Activated T-helper 1 cell treated with anti-CD3 and anti-CD28 coated beads, Interleukin-2, amount 50 U/mL, for 16 hours (primary cell): ENCODE measurements at places on chromosomes 4 and X.

GRCh38 chr4:171812665-171813525, at the start of gene GALNTL6:
TSS of gene GALNTL6 (plus strand) at chr4:171813404.
- DNase-seq = no peak

DNA sequence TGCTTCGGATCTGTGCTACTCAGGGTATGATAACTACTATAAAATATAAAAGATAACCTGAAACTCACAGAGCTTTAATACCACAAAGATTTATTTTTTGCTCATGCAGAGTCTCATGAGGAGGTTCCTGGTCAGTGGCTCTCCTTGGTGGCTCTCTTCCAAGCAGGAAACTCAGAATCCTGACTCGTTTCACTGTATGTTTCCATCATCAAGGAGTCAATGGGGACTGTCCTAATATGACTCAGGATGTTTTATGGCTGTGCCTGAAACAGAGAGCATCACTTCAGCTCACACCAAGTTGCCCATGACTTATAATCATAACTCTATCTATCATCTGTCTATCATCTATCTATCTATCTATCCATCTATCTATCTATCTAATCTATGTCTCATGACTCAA, 620.8 kb upstream of the NR3C2 start:
- DNase-seq = no peak

DNA sequence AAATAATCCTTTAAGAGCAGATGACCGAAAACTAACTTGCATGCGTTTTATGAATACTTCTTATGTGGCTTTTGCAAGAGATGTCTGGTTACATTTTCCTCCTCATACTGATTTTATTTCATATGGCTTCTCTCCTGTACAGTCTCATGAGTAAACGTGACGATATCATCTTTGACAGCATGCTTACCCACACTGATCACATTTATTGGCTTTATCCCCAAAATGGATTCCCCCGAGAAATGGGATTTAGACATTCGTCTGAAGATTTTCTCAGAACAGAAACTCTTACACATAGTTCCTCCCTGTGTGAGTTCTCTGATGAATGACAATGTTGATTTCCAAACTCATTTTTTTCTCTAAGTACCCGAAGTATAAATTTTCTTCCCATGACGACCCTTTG, 939.7 kb upstream of the LCORL start:
- no peak for DNase-seq

DNA sequence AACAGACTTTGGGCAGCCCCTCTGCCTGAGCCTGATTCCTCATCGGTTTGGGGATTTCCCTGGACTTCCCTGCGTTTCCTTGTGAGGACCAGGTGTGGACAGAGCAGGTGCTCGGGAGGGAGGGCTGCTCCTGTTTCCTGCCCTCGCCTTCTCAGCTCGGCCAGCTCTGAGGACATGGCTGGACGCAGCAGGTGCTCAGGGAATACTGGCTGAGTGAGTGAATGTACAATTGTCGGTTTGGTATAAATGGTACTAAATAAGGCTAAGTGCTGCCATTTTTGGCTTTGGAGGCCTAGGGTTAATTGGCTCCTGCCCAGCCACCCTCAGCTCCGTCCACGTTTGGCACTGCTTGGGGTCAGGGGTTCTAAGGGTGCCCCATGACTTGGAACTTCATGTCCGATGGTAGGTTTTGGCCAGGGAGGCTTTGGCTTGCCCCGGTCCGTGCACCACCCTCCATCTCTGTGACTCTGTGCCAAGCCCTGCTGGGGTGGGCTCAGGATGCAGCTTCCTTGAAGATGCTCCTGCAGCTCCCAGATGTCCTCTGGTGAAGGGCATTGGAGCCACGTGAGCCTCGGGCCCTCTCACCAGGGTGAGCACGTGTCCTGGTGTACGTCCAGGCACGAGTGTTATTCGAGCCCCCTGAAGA, 45.0 kb upstream of the NKX1-1 start:
- DNase-seq = no peak

GRCh38 chr4:144687466-144687865, 41.5 kb downstream of the HHIP start:
- DNase-seq = no peak

DNA sequence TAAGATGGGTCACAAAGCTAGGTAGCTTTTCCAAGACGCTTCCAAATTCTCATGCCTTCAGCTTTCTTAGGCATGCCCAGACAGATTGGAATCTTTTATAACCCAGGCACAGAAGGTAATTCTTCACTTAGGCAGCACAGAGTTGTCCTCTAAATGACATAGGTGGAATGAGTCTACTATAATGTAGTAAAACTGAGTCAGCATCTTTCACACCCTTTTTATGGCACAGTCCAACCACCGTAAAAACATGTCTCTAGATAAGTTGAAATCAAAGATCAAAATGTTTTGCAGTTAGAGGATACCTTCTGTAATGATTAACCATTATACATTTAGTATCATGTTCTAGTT, 128.4 kb upstream of the FAT1 start:
- DNase-seq = no peak

GRCh38 chrX:136138939-136139338, 8.4 kb upstream of the FHL1 start:
- no peak for DNase-seq

- no peak for DNase-seq
Measured at GRCh38 chr4:114782415-114783214, 184.0 kb downstream of the UGT8 start.

DNA sequence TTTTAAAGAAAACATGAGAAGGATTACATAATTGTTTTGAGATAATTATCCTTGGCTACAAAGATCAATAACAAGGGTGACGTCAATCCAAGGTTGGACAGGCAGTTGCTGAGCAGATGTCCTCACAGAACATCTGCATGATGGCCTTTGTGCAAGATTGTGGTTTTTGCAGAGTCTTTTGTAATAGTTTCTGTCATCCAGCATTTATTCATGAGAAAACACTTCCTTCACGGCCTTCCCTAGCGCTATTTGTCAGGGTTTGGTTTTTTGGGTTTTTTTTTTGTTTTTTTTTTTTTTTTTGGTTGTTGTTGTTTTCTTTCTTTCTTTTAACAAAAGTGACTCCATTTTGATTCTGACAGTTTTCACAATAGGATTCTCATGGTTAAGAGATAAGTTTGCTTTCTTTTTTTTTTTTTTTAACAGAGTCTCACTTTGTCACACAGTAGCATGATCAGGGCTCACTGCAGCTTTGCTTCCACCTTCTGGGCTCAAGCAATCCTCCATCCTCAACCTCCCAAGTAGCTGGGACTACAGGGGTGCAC, 31.5 kb upstream of the ELF2 start:
- no peak for DNase-seq
